ENCODE measurements at places on chromosomes 7 and 10.
A peak's percentile ranks its signal among the peaks of the same experiment; 100 is the strongest.

DNA sequence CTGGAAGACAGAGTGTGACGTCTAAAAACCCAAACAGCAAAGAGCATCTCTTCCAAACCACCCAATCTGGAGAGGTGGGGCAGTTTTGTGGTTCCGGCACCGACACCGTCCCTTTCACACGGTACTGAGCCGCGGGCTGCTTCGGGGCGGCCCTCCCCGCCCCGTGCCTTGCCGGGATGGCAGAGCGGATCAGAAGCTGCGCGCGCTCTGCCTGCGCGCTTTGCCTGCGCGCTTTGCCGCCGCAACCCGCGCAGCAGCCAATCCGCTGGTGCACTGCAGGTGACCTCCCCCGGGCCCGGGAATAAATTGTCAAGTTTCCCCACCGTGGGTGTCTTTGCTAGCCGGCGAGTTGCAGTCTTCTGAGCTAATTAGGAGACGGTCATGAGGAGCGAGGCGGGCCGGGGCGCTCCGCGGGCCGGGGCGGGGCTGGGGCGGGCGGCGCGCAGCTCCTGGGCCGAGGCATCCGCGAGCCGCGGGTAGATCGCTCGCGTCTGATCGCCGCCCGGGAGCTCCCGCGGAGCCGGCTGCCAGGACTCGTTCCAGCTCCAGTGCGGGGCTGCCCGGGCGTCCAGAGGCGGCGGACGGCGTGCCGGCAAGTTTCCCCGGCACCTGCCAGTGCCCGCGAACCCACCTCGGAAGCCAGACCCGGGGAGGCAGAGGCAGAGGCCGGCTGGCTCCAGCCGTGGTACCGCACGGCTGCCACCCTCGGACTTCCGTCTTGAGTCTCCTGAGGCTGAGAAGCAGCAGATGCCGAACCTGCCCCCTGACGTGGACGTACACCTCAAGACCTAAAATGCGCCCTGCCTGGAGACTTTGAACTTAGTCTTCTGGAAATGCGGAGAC, 536.0 kb upstream of the GALNT17 start:
- DNase-seq = peak; percentile 18

GRCh38 chr7:26616235-26616634, 248.2 kb downstream of the SKAP2 start:
- no peak for DNase-seq

DNA sequence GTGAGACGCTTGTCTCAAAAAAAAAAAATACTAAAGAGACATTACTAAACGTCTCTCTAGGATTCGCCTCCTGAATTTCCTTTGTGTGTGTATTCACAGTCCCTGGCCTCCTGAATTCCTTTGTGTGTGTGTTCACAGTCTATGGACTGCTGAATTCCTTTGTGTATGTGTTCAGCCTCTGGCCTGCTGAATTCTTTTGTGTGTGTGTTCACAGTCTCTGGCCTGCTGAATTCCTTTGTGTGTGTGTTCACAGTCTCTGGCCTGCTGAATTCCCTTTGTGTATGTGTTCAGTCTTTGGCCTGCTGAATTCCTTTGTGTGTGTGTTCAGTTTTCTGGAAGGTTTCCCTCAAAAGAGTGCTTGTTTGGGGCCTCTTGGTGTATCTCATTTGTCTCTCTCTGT, 8.2 kb downstream of the BMS1 start:
- DNase-seq = no peak

- DNase-seq = no peak
Measured at GRCh38 chr7:32221736-32222135, 151.5 kb upstream of the PDE1C start.

- no peak for DNase-seq
Measured at GRCh38 chr7:96997512-96998032, 7.8 kb upstream of the DLX6 start.

DNA sequence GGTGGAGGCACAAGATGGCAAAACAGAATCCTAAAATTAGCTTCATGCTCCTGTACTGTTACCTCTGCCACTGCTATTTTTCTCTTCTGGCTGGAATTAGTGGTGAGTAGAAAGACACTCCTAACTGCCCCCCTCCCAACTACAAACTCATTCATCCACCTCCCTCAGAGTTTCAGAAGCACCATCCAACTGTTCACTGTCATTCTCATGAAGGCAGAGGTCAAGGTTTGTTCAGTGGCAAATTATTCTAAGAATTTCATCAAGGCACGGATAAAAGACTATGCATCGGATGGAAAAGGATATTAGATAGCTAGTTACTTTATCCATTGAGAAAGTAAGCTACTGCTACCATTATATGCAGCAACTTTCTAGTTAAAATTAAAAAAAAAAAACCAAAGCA, 59.7 kb downstream of the LRGUK start:
- DNase-seq = no peak

GRCh38 chr10:34918060-34918775, 103.1 kb upstream of the PARD3 start:
- DNase-seq = no peak

GRCh38 chr10:91629715-91630549, 2.9 kb downstream of the PPP1R3C start:
- no peak for DNase-seq

GRCh38 chr10:95221124-95221523, 27.1 kb downstream of the ACSM6 start:
- DNase-seq = no peak

DNA sequence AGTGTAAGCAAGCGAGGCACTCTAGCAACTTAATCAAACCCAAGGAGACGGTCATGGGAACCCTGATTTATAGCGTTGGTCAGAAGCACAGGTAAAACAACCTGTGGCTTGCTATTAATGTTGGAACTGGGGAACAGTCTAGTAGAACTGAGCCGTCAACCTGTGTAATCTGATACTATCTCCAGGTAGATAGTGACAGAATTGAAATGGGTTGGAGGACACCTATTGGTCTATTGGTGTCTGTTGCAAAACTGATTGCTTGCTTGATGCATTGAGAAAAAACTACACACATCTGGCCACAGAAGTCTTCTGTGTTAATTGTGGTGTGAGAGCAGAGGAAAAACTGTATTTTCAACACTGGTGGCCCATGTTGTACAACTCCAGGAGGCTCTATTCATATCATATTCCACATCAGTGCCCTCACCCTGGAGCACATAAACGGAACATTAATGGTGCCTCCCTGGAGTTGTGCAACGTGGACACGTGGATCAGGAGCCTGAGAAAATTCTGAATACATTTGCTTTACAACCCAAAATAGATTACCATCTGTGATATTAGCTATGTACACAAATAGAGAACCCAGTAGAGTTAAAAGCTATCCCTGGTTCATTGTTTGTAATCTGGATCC, 112.2 kb downstream of the MYO3A start:
- DNase-seq = no peak

DNA sequence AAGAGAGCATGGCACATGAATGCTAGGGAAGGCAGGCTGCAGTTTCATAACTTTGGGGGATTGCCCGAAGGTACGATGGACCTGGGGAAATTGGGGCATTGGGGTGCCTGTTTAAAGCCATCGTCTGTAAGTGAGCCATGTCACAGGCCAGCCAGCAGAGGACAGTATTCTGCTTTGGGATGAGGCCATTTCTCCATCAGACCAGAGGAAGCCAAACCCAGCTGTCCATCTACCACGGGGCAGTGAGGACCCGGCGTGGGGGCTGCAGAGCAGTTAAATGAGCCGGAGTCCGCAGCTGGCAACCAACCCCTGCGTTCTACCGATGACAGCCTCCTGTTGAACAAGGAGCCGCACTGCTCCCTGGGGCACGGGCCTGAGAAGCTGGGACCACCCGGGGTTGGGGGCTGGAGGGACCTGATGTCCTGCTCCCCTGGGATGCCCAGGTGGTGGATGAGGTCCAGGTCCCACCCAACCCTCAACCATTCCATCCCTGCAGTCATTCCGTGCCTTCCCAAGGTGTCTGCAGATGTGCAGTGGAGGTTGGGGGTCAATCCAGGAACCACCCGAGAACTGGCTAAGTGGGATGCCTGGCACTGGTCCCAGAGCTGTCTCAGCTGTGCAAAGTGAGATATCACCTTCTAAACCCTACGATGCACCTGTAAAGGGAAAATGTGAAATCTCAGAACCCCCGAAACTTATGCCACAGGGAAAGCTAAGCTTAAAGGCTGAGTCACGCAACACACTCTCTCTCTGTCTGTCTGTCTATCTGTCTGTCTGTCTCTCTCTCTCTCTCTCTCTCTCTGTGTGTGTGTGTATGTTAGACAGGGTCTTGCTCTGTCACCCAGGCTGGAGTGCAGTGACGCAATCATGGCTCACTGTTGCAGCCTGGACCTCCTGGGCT, 12.1 kb upstream of the RHBDD2 start:
- DNase-seq = peak; percentile 56

DNA sequence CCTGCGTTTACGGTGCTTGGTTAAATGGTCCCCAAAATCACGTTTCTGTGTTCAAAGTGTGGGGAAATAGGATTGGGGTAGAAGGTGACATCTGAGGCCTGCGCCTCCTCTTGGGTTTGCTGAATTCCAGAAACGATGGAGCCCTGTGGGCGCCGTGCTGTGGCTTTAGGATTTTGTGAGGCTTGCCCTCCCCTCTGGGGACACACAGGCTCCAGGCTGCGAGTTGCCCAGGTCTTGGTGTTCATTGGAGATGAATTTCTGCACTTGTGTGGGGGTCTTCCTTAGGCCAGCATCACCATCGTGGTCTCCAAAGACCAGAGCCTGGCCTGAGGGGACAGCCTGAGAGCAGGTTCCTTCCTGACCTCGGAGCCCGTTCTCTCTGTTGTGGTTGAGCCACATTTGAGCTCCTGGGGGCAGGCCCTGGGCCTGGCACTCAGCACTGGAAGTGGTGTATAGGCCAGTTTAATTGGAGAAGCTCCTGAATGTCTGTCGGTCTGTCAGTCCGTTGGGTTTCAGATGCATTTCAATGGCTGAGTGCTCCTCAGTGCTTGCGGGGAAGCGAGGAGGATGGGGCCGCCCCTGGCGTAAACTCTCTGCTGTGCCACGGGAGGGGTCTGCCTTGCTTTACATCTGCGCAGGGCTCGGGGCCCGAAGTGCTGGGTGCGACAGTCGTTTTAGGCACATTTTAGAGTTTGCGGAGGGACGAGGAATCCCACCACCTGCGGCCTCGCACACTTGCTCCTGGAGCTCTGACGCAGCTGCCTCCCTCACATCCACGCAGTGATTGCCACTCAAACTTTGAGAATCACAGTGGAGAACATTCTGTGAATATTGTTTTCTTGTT, 71.7 kb downstream of the DNAJB6 start:
- DNase-seq = no peak

DNA sequence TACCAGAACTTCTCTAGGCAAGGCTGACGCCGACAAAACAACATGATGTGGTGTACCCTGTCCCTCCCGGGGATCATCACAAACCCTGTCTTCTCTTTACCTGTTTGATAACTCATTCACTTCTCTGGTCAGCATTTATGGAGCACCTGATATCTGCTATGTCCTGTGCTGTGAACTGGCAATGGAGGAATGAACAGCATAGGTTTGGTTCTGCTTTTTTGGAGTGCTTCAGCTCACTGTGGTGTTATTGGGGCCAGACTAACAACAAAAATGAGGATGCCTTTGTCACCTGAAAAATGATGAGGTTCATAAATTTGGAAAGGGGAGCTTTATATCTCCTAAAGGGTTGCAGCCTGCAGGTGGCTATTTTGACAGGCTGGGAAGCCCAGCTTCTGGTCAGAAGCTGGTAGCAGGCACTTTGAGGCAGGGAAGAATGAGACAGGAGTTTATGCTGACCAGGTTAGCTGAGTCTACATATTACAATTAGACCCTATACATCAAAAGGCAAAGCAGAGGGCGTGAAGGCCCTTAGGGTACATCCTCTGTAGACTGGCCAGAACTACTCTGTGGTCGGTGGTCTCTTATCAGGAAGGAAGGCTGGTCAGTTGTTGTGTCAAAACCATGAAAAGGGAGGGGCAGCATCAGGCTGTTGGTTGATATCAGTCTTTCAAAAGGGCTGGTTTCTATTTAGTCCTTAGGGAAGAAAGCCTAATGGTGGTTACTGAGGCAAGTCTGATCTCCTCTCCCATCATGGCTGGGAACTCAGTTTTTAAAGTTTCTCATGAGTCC, 42.3 kb downstream of the SH2D4B start:
- no peak for DNase-seq

DNA sequence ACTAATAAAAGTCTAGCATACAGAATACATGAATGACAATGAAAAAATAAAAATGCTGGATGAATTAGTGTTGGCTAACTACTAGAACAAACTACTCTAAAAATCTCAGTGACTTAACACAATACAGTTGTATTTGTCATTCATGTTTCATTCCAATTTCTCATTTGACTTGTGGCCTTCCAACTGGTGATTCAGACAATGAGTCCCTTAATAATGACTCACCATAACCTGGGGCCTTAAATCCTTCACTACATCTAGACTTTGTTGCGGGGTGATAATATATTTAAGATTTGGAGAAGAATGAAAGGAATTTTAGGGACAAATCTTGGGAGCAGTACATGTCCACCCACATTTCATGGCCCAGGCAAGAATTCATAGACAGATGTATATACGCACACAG, 90.5 kb upstream of the POM121L12 start:
- no peak for DNase-seq

DNA sequence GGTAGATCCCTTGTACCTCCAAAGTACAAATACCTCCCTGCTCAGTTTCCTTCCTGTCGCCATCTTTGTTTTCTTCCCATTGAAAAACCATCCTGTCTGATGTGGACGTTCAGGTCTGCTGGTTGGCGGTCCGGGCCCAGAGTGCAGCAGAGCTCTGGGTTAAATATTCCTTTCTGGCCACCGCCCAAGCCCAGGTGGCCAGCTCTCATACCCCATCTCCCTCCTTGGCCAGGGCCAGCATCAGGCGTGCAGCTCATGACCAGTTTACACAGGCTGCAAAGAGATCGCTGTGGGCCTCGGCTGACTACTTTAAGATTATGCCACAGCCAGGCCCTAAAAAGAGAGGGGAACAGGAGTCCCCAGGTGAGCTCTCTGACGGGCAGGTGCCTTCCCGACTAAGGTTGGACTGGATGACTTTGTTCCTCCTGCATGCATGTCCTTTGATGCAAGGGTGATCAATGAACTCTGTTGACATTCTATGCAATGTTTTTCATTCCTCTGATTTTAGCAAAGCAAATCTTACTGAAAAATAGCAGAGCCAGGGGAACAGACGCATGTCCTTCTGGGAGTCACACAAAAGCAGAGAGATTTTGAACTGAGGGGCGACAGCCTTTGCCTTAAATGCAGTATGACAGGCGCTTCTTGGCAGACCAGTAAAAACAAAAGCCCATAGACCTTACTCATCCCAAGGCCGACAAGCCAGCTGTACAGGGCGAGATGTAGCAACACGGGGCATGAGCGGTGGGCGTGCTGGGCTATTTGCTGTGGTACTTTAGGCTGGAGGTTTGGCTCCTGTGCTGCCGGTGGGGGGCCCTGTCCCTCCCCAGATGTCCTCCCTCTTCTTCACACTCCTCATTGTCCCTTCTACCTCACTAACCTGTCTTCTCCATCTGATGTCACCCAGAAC, 33.3 kb upstream of the SH2B2 start:
- DNase-seq = no peak

DNA sequence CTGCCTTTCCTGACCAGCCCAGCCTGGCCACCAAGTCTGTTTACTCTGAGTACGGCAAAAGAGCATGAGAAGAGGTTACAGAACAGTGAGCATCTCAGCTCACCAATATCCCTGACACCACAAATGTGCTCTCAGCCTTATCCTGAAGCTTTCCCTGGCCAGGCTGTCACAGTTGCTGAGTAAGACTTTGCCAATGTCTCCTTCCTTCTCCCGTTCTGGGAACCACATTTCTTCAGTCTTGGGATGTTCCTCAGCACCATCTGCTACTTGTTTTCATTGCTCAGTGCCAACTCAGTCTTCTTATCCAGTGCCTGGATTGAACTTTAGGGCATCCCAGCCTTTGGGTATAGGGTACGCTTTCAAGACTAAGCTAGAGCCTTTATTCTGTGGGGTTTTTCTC, 7.1 kb upstream of the KCNIP2 start:
- DNase-seq = no peak
